ENCODE measurements at places on chromosomes 13 and 19.
A peak's percentile ranks its signal among the peaks of the same experiment; 100 is the strongest.

DNA sequence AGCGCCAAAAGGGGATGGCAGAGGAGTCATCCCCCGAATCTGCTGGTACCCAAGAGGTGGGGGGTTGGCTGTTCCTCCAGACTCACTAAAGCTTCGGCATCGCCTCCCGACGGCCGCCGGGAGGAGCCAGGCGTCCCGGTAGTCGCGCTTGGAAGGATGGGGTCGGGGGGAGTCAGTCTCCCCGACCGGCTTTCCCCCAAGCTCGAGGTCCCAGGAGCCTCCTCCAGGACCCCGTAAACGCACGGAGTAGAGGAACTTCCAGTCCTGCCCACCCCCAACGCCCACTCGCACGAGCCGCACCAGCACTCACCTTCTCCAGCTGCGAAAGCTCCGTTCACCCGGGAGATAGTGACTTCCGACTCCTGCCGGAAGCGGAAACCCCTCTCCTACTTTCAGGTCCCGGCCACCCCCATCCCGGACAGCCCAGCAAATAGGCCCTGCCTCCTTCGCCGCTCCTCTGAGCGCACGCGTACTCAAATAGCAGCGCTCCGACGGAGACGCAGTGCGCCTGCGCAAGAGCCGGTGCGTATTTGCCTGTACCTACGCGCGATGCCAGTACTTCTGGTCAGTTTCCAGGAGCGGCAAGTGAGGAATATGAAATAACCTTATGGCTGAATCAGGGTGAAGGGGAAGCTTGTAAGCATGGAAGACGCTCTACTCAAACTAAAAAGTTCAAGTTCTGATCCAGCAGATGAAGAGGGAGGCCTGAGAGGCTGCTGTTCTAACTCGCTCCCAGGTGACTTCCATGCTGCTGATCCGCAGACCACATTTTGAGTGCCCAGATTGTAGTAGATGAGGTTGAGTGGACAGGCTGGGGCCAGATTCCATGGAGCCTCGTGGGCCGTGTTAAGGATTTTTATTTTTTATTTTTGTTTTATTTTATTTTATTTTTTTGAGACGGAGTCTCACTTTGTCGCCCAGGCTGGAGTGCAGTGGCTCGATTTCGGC, at the start of gene ELOF1:
Gene ELOF1 (minus strand): TSS at position 350 of the 948 bp plus-strand sequence. CDS start 4,883 bp downstream, outside the sequence.
- peak; percentile 93 for DNase-seq

GRCh38 chr13:99507986-99508385, 6.7 kb downstream of the TM9SF2 start:
- DNase-seq, result no peak

DNA sequence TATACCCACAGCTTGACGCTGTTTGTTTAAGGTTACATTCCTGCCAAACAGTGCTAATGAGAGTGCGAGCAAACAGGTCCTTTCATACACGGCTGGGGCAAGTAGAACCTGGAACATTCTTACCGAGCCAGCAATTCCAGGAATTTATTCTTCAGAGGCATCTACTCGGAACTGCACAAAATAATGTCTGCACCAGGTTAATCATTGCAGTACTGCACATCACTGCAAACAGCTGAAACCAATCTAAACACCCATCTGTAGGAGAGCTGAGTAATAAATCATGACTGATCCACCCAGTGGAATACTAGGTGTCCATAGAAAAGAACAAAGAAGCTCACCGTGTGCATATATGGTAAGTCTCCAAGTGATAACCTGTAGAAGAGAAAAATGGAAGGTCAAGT, 1.2 kb upstream of the ZNF579 start:
- no peak for DNase-seq

DNA sequence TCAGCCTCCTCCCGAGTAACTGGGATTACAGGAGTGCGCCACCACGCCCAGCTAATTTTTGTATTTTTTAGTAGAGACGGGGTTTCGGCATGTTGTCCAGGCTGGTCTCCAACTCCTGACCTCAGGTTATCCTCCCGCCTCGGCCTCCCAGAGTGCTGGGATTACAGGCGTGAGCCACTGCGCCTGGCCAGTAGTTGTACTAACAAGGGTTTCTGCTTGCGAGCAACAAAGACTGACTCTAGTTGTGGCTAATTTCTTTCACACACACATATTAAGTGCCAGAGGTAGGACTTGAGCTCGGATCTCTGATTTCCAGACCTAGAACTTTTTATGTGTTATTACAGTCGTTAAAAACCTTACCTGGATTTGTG, 635 bp upstream of the PCCA start:
- peak; percentile 7 for DNase-seq

- no peak for DNase-seq
These were observed 169.1 kb upstream of the SOX1 start for GRCh38 chr13:111897846-111898215.

DNA sequence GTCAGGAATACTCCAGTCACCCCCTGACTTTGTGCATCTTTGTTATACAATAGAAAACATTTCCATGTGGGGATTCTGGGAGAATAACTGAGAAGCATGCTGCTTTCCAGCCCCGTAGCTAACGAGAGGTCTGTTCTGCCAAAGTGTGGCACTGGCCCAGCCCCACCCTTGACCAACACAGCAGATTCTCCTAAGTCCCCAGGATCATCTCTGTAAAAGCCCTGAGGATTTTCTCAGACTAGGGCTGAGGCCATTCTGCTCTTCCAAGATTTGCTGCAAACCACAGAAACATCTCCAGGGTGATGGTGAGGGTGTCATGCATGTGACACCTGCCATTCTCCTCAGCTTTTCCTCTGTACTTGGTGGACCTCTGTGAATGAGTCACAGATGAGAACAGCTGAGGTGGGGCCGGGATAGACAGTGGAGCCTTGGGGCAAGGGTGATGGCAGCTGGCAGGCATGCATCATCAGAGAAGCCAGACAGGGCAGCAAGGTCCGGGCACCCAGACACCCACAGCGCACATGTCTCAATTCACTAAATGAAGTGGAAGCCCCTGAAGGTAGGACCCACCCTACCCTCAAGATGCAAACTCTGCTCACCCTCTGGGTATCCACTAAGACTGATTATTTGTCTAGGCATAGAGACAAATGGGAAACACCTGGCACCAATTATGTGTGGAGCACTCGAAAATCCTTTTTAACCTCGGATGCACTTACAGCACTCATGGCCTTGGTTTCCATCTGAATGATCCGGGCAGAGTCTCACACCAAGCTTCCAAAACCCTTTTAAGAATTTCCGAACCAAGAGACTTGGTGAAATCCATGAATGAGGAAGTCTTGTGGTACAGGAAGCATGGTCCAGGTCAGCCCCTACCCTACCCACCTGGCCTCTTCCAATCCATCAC, 20.1 kb upstream of the DOCK9 start:
- DNase-seq, result no peak

- DNase-seq, result no peak
These were observed 17.6 kb downstream of the ELL start for GRCh38 chr19:18503971-18504885.

GRCh38 chr19:682678-683320, 6.6 kb downstream of the FSTL3 start:
- no peak for DNase-seq

- no peak for DNase-seq
These were observed 333.1 kb downstream of the GPC6 start for GRCh38 chr13:93559718-93560117.

- DNase-seq, result no peak
These were observed 14.3 kb downstream of the CHAMP1 start for GRCh38 chr13:114328595-114328994.

GRCh38 chr13:31739226-31739625, at the start of gene RXFP2:
RXFP2 (plus strand) TSS chr13:31739526; CDS start chr13:31739613, 87 bp downstream.
- no peak for DNase-seq

DNA sequence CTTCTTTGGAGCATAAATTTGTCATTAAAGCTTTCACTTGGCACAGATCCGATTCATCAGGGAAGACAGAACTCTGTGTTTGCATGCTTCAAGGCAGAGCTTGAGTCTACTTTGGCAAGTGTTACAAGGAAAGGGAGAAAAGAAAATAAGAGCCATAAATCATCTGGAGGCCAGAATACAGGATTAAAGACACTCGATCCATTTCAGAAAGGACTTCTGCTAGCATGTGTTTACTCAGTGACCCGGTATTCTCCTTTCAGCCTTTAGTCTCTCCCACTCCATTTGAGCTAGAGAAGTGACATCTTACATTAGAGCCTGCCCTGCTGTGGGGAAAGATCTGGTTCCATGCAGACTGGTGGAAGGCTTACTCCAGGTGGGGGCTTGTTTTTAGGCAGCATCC, 306.4 kb downstream of the KLF5 start:
- no peak for DNase-seq

GRCh38 chr13:97934590-97934989, 18.9 kb upstream of the IPO5 start:
- DNase-seq, result no peak

DNA sequence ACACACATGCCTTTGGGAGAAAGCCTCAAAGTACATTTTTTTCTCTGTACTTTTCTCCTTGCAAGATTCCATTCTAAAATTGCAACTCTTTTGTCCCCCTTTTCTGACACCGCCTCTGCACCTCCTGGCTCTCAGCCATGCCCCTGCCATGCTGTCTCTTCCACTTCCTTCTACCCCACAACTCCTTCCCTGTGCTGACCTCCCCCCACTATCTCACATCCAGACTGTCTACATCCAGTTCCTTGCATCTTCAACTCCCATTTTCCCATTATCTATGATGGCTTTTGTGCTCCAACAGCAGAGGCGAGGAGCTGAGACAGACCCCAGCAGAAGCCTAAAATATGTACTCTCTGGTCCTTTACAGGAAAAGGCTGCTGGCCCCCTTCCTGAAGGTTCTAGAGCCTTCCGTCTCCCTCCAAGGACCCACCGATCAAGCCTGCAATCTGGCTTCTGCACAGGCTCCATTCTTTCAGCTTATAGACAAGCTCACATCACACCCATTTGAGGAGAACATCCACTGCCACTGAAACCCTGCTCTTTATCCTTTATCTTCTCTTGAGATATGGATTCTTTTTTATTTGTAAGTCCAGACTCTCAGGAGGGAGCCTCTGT, 50.2 kb downstream of the RFX2 start:
- DNase-seq, result no peak

GRCh38 chr19:19279062-19279612, 6.0 kb upstream of the TM6SF2 start:
- DNase-seq, result no peak

- DNase-seq, result no peak
These were observed 16.0 kb downstream of the ZNF582 start for GRCh38 chr19:56377105-56377924.

GRCh38 chr13:68023838-68024581, 793.9 kb upstream of the PCDH9 start:
- no peak for DNase-seq

DNA sequence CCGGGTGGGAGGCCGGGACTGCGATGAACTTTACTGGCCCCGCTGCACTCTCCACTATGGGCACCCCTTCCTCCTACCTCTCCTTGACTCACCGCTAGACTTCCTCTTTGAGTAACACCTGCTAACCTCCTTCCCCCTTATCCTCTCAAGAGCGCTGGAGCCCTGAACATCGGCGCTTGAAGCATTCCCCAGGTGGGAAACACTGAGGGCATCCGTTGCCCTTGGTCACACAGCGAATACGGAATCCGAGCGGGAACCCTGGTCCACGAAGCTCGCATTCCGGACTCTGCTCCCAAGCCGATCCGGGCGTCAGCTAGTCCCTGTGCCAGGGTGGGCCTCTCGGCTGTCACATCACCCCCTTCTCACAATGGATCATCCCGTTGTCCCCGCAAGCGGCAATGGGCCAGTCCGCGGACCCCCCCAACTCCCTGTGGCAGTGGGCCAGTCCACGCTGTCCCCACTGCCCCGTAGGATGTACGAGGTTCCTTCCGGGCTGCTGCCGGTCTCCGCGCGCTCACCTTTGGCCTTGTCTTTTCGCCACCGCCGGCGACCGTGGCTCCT, 4.2 kb downstream of the LIPE start:
- DNase-seq, result peak; percentile 50
